Temporal lobe (tissue), 4 donors: ENCODE measurements at places on chromosomes 16 and 17. TPM values are rescaled to one million over a fixed set of nuclear protein-coding genes. Genes with fewer than 3 reads are reported as not detected.

TMEM238L gene
- total RNA-seq, result not detected

TBC1D3H gene
- total RNA-seq, result not detected

TM4SF5 gene
- not detected for total RNA-seq

SYT17 gene
- total RNA-seq, result 3.9 TPM

KPNA2 gene
- 28.3 TPM for total RNA-seq
